Heart left ventricle (tissue), 16 donors: ENCODE measurements at places on chromosomes 13 and 19. TPM values are rescaled to one million over a fixed set of nuclear protein-coding genes. Genes with fewer than 3 reads are reported as not detected.

DNA sequence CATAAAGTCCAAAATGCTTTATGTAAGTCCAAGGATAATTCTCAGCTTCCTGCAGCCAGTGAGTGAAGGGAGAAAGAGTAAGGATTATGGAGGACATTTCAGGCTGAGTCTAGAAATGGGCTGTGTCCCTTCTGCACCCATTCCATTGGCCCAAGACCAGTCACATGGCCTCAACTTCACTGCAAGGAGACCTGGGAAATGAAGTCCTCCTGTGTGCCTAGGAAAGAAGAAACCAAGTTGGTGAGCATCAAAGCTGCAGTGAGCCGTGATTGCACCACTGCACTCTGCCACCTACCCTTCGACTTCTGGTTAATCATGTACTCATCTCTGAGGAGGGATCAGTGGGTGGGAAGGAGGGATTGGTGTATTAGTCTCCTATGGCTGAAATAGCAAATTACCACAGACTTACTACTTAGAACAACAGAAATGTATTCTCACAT lies 3.6 kb upstream of the CD37 start:
- DNase-seq, result no peak

- peak; percentile 68 for DNase-seq
Measured at GRCh38 chr19:16714702-16715287, 4.9 kb upstream of the NWD1 start.

- DNase-seq, result no peak
Measured at GRCh38 chr19:14119644-14120496, 2.3 kb upstream of the PRKACA start.

The TSEN34 gene
- total RNA-seq, result 21.6 TPM

DNA sequence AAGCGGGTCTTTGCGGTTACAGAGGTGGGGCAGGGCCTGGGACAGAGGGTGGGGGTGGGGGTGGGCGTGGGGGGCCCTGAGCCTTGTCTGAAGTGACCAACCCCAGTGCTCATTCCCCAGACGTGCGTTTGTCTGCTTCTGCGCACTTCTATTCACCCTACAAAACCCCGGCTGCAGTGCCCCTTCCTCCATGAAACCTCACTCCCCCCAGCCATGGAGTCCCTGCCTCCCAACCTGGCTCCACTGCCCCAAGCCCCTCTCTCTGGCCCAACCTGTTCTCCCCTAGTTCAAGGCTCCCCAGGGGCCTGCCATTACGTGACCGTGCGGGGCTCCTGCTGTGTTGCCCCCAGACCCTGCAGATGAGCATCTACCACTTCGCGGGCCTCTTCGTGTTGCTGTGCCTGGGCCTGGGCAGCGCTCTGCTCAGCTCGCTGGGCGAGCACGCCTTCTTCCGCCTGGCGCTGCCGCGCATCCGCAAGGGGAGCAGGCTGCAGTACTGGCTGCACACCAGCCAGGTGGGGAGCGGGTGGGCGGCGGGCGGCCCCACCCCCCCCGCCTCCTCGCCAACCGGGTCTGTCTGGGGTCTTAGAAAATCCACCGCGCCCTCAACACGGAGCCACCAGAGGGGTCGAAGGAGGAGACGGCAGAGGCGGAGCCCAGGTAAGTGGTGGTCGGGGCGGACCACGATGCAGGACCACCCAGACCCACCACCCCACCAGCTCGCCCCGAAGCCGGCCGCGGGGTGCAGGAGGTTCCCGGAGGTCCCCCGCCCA lies 8.2 kb downstream of the GRIN3B start:
- no peak for DNase-seq

GRCh38 chr19:18271433-18271841 lies 2.8 kb downstream of the IQCN start:
- DNase-seq, result no peak

The CGB3 gene
- not detected for total RNA-seq

DNA sequence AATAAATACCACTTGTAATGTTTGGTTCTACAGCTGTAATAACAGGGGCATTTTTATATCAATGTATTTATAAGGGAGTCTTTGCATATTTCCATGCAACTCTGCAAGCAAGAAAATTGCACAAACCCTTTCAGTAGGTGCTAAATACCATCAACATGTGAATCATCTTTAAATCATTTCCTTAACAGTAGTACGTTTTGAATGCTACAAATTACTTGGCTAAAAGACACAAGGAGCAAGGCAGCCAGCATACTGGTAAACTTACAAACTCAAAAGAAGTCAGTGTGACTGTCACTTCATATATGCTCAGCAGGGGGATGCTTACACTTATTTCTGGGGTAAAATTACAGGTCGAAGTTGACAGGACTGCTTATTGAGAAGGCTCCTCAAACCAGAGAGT lies 402.4 kb downstream of the EFNB2 start:
- no peak for DNase-seq

DNA sequence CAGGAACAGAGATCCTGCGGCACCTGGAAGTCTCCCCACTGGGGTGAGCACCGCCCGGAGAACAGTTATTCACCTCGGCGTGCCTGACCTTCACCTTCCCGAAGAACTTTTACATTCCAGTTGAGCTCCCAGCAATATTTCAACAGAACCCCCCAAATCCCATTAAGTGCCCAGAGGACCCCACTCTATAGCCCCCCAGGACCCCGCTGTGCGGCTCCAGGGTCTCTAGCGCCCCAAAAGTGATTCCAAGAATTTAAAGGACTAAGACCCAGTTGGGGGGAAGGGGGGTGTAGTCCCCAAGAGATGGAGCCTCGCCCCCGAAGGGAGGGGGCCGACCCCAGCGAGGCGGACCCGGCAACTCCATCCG lies 480 bp downstream of the GPR108 start:
- DNase-seq, result no peak

The MAST1 gene
- total RNA-seq, result not detected

GRCh38 chr19:29194658-29195057 lies 18.3 kb downstream of the UQCRFS1 start:
- DNase-seq, result no peak

GRCh38 chr13:45847554-45848224 lies 3.9 kb downstream of the SIAH3 start:
- peak; percentile 69 for DNase-seq

- DNase-seq, result no peak
Measured at GRCh38 chr13:110055089-110055488, 251.9 kb downstream of the COL4A1 start.

The MBD3L3 gene
- not detected for total RNA-seq

The SIGLEC12 gene
- not detected for total RNA-seq

The GSX1 gene
- not detected for total RNA-seq

The ZNF793 gene
- 7.7 TPM for total RNA-seq

GRCh38 chr19:4707322-4707721 lies 16.3 kb downstream of the DPP9 start:
- no peak for DNase-seq

DNA sequence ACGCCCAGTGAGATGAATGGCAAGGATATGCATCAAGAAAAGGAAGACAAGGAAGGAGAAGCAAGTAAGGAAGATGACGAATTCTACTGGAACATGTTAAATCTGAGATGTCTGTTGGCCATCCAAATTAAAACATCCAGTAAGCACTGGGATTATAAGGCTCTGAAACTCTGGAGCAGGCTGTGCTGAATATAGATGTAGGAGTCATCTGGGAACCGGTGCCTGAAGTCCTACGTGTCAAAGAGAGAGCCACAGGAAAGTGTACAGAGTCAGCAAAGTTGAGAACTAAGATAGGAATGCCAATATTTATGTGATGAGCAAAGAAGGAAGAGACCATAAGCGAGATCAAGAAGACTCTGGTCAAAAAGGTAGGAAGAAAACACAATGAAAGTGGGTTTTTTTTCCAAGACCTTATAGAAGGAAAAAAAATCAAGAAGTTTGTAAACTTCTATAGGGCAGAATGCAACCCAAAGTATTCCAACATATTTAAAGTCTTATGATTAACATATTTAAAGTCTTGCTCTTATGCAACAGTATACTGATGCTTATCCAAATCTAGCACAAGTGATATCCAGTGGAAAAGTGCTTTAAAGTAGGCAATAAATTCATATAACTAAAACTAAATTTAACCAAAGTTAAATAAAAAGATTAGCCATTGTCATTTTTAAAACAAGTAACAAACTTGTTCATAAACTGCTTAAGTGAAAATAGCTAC lies 51.2 kb upstream of the EEF1AKMT1 start:
- DNase-seq, result no peak

The PDX1 gene
- not detected for total RNA-seq

GRCh38 chr19:2226840-2227360 lies 9.2 kb downstream of the PLEKHJ1 start:
- DNase-seq, result no peak
